ENCODE measurements at places on chromosomes 12 and 14.
A peak's percentile ranks its signal among the peaks of the same experiment; 100 is the strongest.

- no peak for DNase-seq
Measured at GRCh38 chr12:128513831-128514230, 246.9 kb downstream of the TMEM132C start.

DNA sequence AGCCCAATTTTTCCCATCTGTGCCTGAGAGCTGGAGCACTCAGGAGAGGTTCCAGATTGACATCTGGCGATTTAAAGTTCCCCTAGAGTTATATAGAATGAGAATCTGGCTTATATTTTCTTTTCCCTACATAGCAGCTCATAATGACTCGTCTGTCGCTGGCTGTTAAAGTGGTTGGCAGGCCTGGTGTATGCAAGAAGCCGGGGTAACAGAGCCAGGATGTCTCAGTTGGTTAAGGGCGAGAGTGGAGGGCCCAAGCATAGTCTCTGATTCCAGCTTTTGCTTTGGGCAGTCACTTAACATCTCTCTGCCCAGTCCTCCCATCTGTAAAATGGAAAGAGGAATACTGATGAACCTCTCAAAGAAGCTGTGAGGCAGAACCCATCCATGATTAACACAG is 751.6 kb downstream of the NOVA1 start:
- no peak for DNase-seq

DNA sequence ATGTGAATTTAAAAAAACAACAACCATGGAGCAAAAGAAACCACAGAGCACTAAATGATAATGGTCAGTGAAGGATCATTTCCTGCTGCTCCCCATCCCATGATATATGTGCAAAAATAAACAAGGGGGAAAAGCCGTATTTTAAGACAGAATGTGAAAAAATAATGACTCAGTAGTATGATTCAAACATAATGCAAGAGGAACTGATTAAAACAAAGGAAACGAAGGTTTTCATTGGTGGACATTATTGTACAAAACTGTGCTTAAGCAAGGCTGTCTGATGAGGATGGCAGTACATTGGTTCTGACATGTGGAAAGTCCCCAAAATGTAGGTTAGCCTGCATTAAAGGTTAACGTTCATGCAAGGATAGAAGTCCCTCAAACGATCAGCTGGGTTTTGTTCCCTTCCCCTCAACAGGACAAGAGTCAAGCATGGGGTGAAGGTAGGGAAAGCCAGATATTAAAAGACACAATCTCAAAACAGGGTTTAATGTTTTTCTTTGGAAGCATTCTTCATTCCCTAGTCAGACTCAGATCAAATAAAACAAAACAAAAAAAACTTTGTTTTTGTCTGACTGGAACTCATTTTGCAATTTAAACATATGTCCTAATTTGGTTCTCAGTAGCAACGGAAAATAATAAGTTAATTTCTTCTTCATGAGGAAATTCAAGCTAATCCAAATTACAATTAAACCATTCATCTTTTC is 26.3 kb upstream of the PTGDR start:
- no peak for DNase-seq

GRCh38 chr14:71824816-71825215 is 107.4 kb upstream of the RGS6 start:
- no peak for DNase-seq

GRCh38 chr12:69602954-69603353 is 7.8 kb downstream of the LRRC10 start:
- no peak for DNase-seq

GRCh38 chr14:60647837-60648248 is 1.4 kb downstream of the SIX1 start:
- no peak for DNase-seq

DNA sequence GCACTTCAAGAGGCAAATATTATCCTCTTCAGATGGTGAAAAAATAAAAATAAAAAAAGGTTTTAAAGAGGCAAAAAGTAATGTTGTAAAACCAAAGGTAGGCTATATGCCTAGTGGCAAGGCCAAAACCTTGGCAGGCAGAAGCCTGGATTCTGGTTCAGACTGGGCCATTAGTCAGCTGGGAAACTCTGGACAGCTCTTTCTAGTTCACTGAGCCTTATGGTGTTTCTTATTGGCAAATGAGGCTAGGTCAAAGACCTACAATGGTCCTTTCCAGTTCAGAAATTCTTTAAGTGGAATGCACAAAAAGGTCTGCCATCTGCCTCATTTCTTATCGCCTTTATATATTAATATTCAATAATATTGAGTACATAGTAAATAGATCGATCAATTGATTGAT is 44.6 kb downstream of the PTPRB start:
- DNase-seq = no peak

DNA sequence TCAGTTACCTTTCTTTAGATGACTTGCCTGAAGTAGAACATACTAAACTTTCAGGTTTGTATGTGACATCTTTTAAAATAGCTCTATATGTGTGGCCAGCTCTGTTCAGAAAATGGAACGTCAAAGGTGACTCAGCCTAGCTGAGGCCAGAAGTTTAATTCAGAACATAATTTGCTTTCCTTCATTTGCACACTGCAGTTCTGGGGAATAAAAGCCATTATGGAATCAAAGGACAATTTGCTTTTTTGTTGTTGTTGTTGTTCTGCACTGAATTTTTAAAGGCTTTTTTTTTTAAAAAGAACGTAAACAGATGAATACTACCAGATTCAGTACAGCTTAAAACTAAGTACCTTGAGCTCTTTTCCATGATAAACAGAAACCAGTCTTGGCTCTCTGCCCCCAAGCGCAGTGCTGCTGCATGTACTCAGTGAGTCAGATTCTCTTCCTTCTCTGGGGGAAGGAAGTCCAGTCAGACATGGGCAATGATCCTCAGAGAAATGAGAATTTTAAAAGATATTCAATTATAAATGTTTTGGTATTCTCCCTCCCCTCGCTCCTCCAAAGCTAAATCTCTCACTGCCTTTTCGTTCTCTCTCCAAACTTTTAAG is 644.2 kb downstream of the NOVA1 start:
- DNase-seq = no peak

GRCh38 chr12:2492236-2492635 is 302.5 kb upstream of the FKBP4 start:
- DNase-seq = no peak

GRCh38 chr12:102958830-102959176 is 1.3 kb downstream of the ASCL1 start:
- DNase-seq = peak; percentile 42

- DNase-seq = no peak
Measured at GRCh38 chr12:88644946-88645702, 64.9 kb upstream of the KITLG start.

GRCh38 chr12:69766260-69766659 is 27.6 kb downstream of the RAB3IP start:
- no peak for DNase-seq

DNA sequence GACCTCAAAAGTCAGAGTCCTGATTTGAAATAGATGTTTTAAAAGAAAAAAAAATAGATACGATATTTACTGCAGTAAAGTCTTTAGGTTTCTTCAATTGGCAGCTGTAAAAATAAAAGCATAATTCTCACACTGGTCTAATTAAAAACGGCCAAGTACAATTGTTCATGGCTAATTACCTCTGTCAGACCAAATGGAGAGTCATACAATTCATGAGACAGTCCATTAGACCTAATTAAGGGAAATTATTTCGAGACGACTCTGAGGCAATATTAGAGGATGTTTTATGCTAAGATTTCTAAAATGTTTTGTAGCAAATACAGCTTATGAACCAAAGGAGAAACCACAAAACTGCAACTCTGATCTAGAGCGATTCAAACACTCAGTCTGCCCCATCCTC is 131.3 kb downstream of the PHLDA1 start:
- no peak for DNase-seq

- DNase-seq = no peak
Measured at GRCh38 chr14:70283156-70283555, 76.3 kb downstream of the COX16 start.

- DNase-seq = no peak
Measured at GRCh38 chr14:91606851-91607250, 96.7 kb upstream of the PPP4R3A start.

- DNase-seq = no peak
Measured at GRCh38 chr12:114406316-114406983, 506 bp upstream of the TBX5 start.

GRCh38 chr12:41407232-41407799 is 219.2 kb downstream of the PDZRN4 start:
- DNase-seq = peak; percentile 13

DNA sequence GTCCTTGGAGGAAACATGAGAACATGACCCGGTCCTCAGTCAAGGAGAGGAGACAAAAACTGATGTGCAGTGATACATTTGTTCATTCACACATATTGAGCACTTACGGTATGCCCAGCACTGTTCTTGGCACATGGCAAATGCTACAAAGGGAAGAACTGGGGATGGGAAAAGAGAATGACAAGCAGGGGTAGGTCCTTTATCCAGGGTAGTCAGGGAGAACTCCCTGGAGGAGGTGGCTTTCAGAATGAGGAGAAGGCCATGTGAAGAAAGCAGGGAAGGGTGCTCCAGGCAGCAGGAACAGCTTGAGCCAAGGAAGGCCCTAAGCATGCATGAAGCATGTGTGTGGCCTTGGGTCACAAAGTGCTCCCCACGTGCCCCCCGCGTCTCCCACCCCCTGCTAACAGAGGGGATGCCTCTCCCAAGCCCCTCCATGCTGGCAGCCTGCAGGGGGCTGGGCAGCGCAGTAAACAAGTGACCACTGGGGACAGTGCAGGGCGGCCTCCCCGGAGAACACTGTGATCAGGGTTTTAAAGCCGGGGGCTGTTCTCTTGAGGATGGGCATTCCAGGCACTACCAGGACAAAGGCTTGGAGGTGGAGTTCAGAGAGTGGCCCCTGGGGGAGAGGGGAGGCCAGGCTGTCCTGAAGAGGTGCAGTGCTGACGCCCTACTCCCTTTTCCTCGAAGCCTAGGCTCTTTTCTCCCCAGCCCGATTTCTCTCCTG is 71.0 kb downstream of the PHETA1 start:
- no peak for DNase-seq

- no peak for DNase-seq
Measured at GRCh38 chr12:25629341-25629740, 76.3 kb upstream of the LMNTD1 start.

- DNase-seq = no peak
Measured at GRCh38 chr12:43540470-43540869, 11.5 kb downstream of the ADAMTS20 start.

- DNase-seq = no peak
Measured at GRCh38 chr14:93954900-93955849, 21.2 kb downstream of the ASB2 start.

DNA sequence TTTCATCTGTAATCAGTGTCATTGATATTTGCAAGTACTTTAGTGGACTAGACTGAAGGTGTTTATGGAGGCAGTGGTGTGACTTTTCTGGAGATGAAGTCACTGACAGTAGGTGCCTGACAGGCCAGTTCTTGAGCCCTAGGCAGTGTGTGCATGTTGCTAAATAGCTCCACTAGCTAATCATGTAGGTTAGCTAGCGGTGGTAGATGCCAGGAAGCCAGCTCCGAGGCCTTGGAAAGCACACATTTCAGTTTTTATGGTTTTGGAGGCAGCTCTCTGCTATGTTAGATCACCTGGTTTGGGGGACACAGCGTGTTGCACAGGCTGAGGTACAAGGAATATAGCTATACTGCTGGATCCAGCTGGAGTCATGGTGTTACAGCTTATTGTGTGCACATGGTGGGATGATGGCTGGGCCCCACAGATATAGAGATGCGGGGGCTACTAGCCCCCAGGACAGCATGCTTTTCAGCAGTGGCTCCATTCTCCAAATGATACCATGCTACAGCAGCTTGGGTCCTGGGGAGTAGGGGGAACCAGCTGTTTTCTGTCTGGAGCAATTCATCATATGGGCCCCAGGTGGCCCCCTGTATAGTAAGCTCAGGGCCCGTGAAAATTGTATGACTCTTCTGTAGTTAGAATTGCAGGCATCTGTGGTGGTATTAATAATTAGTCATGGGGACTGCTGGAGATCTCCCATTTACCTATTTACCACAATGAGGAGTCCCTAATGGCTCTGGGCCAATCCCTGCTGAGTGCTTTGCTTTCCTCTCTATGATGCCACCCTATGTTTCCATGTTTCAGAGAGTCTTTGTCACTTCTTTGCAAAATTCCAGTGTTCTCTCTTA is 367.2 kb upstream of the LMO3 start:
- DNase-seq = no peak

GRCh38 chr12:131363393-131363792 is 347.5 kb upstream of the SFSWAP start:
- DNase-seq = no peak

GRCh38 chr14:55913324-55914025 is 204.7 kb upstream of the PELI2 start:
- no peak for DNase-seq

DNA sequence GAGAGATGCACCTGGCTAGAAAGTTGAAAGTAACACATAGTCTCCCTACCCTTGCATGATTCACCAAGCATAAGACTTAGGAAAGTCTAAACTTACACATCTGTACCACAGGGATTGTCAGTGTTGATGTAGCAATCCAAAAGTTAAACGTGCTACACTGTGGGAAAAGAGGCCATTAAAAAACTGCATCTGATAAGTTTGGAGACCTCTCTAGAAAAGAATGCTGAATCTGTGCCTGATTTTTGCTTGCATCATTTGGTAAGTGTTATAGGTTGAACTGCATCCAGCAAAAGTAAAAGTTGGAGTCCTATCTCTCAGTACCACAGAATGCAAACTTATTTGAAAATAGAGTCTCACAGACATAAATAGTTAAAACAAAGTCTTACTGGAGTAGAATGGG is 126.6 kb downstream of the SLC6A15 start:
- no peak for DNase-seq

DNA sequence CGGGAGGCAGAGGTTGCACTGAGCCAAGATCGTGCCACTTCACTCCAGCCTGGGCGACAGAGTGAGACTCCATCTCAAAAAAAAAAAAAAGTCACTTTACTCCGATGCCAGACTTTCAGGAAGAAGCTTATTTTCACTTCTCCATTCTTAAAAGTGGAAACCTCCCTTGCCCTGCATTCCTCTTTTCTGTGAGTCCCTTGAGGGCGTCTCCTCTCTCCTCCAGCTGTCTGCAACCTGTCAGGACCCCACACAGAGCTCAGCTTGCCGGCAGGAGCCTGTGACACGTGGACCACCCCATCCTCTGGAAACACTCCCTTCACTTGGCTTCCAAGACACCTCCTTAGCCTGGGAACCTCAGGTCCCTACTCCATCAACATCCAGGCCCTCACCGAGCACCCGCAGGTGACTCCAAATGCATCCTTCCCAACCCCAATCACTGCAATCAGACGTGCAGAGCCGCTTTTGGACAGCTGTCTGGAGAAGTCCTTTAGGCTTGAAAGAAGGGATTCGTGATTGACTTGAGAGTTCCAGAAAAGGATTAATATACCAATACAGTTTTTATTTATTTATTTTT is 34.3 kb downstream of the SLC15A4 start:
- DNase-seq = no peak

GRCh38 chr14:87732562-87732961 is 260.4 kb downstream of the GALC start:
- no peak for DNase-seq

DNA sequence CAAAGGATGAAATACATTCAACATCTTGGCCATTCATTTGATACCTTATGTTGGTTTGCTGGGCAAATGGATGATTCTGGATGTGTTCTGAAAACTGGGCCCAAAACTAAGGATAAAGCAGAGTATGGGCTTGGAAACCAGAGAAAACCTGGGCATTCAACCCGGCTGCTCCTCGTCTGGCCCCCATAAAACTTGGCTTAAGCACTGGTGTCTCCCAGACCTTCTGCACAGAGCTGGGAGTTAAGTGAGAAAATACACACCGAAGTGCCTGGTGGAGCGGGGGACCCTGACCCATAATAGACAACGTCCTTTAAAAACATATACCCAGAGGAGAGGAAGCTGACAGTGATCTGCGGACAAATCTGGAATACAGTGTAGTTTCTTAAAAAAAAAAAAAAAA is 112.5 kb downstream of the FOXN3 start:
- DNase-seq = no peak
